Stimulated activated CD4-positive, alpha-beta T cell treated with anti-CD3 and anti-CD28 coated beads, Interleukin-4, amount 100 ng/mL, for 4 hours (primary cell): ENCODE measurements at places on chromosomes 12 and 14.
A peak's percentile ranks its signal among the peaks of the same experiment; 100 is the strongest.

DNA sequence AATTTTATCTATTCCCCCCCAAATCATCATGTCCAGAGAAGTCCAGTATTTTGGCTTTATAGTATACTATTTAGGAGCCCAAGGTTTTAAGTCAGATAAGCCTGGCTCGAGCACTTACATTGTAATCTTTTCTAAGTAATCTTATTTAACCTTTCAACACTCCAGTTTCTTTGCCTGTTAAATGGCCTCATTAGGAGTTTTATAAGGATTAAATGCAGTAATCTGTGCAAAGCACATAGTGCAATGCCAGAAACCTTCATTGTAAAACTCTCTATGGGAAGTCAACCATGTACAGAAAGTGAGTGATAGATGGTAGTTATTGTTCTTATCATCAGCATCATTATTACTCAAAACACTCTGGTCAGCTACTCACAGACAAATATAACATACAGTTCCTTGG lies 1330.4 kb downstream of the SLC16A7 start:
- DNase-seq = no peak

- DNase-seq = no peak
These were observed 499 bp downstream of the RNASE4 start for GRCh38 chr14:20684662-20685456.

GRCh38 chr12:31035967-31036665 lies 37.5 kb upstream of the DDX11 start:
- no peak for DNase-seq

DNA sequence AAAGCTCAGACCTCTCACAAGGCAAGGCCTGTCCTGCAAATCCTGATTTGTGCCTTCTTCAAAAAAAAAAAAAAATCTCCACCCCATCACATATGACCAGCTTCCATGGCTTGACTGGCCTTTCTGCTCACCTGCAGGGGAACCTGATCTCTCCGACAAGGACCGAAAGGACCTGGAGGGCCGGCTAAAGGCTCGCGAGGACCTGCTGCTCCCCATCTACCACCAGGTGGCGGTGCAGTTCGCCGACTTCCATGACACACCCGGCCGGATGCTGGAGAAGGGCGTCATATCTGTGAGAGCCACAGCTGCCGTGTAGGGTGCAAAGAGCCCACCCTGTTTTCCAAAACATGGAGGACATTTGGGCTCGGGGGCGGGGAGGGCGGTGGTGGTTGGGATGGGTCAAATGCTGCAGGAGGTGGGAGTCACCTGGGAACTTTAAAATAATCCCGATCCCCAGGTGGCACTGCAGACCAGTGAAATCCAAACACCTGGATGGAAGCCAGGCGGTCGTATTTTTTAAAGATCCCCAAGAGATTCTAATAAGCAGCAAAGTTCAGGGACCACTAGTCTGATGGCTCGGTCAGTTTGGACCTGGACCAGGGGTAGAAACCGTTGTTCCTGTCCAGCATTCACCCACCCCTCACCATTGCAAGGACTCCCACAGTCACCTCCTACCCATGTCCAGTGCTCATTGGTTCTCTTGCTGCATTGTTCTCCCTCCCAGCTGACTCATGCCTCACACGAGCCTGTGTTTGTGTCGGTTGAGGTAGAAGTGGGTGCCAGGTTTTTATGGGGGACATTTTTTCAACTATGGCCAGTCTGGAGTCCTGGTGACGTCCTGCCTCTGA lies 44.8 kb downstream of the FOXN4 start:
- peak; percentile 28 for DNase-seq

DNA sequence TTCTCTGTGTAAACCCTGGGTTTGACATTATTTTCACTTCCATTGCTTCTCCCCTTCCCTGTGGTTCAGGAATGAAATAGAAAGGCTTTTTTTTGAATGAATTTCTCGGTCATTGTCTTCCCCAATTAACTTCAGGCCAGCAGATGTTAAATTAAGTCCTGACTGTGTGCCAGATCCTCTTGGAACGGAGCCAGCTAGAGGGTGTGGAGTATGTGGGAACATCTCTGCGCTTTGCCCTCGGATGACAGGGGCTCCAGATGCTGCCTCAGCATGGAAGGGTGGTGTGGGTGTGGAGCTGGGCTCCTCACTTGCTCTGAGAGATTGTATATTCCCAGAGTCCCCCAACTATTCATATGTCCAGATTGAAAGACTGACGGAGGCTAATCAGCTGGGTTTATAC lies 13.1 kb downstream of the KRT85 start:
- DNase-seq = no peak

GRCh38 chr14:91708795-91709194 lies 23.1 kb downstream of the CATSPERB start:
- DNase-seq = no peak

GRCh38 chr12:115008929-115009328 lies 325.0 kb upstream of the TBX3 start:
- no peak for DNase-seq

DNA sequence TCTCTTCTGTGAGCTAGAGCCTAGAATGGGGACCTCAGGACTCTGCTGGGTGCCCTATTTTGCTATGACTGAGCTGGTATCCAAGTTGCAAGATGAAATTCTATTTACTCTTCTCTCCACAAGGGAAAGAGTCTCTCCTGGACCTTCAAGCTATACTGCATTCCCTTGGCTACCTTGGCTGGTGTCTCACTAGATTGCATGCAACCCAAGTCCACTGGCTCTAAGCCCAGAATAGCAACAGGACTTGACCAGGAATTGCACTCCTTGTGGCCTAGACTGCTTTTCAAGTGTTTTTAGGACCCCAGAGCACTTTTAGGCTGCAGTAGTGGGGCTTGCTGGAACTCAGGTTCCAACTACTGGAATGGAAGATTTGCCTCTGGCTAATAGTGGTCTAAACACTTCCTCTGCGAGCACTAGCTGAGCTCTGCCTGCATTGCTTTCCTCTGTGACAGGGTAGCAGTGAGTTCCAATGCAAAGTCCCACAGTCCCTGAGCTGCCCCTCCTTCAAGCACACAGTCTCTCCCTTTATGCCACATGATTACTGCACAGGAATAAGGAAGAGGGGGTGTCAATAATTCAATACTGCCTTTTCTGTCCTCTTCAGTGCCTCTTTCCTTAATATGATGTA lies 1009.1 kb upstream of the FLRT2 start:
- DNase-seq = no peak

DNA sequence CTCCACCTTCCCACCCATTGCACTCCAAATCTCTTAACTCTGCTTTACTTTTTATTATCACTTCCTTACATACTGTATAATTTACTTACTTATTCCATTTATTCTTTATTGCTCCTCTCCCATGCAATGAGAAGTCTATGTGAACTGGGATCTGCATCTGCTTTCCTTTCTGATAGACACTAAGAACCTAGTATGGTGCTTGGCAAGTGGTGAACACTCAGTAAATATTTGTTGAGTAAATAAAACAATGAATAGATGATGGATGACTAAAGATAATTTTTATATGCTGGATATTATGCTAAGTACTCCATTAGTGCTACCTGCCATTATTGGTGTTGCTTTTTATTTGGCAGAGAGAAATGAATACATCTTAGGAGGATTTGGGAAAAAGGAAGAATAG lies 151.0 kb downstream of the TPH2 start:
- no peak for DNase-seq

GRCh38 chr12:105939181-105939721 lies 199.5 kb downstream of the NUAK1 start:
- no peak for DNase-seq

GRCh38 chr14:34920339-34920738 lies 45.2 kb upstream of the BAZ1A start:
- DNase-seq = no peak

GRCh38 chr14:22556990-22557623 lies 31.9 kb downstream of the DAD1 start:
- DNase-seq = peak; percentile 97

DNA sequence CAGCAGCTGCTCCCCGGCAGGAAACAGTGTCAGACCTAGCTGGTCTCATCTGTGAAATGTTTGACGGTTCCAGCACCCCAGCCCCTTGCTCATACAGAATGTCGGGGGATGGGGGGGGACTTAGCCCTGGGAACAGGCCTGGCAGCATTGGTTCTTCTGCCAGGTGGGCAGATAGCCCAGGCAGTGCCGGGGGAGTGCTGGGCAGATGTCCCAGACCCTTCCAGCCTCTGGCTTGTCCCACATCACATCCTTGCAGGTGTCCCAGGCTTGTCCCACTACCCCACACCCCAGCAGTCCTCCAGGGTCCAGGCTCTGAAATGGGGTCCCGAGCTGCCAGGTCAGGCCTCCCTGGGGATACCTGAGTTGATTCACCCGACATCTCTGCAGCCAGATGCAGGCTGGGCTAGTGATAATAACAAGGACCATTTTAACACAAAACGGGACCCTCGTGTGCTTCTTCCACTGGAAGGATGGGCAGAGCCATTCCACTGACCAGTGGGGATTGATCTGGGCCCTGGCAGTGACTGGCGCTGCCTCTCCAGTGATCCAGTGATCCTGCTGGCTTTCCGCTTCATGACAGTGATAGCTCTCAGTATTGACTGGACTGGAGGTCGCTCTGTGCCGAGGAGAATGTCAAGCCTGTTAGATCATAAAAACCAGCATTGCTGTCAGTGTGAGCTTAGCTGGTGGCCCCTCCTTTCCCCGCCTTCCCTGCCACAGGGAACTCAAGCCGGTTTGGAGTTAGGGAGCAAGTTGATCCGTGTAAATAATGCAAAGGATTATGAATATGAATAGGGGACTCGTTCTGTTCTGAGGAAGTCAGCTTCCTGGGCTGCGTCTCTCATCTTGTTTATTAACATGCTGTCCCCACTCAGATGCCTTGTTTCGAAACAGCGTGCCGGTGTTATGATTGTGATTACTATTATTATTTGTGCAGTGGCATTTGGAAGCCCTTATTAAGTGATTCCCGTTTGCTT lies 180.6 kb downstream of the AACS start:
- no peak for DNase-seq

DNA sequence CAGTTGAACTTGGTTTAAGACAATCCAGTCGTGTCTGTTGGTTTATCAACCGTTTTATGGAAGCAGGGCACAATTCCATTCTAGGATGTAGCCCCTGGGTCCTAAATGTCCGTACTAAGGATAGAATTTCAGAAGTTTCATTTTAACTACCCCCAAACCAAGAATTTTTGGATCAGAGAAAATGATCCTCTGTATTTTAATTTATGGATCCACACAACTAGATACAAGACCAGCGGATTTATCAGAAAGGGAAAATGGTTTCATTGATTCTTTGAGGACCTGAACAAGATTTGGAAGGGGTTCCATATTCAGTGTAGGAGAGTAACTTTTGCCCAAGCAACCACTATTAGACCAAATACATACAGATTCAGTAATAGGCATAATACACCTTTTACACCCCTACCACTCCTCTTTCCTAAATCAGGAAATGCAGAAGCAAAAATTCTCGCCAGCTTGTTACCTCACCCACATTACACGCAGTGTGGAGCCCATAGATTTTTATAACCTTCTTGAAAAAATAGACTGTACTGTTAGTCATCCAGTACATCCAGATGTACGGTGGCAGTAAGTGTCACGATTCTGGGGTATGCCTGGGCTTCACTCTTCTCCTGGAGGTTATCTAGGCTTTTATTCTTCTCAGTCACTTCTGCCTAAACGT lies 1.4 kb upstream of the FBXL14 start:
- no peak for DNase-seq

DNA sequence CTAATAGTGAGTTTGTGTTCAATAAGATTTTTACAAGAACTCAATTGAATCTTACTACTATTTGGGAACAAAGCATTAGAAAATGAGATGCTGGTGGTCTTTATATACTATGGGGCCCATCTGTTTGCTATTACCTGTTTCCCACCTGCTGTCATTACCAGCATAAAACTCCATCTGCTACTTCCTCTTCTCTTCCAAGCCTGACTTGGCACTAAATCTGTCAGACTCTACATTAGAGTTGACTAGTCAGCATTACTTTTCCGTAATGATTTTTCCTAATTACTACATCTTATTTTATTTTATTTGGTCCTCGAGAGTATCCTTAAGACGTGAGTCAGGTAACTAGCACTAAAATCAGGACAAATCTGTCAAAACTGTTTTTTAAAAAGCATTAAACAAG lies 68.1 kb upstream of the KRR1 start:
- DNase-seq = no peak

GRCh38 chr14:68756000-68756481 lies 36.8 kb downstream of the ZFP36L1 start:
- no peak for DNase-seq

DNA sequence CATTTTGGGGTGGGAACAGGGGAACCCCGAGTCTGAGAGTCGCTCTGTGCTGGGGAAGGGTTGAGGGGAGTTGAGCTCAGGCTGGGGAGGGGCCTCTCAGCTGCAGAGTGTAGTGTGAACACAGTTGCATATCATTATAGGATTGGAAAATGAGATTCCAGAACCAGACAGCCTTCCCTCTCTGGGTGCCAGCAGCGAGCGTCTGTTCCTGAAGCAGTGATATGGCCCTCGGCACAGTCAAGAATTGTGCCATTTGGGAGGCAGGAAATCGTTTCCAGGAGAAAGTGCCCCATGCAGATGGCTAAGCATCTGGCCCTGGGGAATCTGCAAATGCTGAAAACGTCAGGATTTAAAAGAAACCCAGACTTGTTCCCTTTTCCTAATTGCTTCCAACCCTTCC lies 70.4 kb upstream of the SFSWAP start:
- DNase-seq = no peak

DNA sequence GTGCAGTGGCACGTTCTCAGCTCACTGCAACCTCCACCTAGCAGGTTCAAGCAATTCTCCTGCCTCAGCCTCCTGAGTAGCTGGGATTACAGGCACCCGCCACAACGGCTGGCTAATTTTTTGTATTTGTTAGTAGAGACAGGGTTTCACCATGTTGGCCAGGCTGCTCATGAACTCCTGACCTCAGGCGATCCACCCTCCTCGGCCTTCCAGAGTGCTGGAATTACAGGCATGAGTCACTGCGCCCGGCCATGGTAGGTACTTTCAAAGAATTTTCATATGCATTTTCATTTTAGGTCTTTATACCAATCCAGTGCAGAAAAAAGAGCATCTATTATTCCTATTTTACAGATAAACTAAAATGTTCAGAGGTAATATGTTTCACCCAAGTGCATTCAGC lies 411.3 kb upstream of the USP15 start:
- DNase-seq = no peak

DNA sequence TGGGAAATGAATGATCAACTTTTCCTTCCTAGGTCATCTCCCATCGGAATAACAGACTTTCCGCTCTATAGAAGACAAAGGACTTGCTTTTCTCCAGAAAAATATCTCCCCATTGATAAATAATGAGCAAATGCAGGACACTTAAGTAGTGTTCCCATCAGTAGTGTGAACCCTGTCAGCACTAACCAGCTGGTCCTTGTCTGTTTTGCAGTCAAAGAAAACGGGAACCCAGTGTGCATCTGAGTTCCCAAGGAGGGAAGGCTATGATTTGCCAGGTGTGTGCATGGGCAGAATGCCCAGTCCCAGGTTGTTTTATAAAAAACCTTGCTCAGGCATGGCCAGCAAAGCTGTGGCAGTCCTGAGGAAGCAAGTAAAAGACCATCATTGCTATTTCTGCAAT lies 256.5 kb upstream of the HMGA2 start:
- no peak for DNase-seq
